ENCODE measurements at places on chromosomes 5 and 9.
A peak's percentile ranks its signal among the peaks of the same experiment; 100 is the strongest.

DNA sequence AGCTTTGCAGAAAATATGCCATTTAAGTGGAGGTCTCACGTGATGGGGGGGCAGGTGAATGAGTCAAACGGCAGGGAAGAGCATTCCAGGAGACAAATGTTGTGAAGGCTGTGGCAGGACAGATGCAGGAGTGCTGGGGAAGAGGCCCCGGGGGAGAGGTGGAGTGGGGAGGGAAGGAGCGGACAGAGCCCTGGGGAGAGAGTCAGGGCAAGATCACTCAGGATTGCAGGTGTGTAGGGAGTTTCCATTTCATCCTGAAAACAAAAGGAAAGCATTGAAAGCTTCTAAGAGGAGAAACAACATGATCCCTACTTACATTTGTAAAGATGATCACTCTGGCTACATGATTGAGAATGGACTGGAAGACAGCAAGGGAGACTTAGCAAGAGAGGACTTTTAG lies 323.3 kb downstream of the ASTN2 start:
- no peak for DNase-seq

GRCh38 chr9:31084350-31084749 lies 1300.1 kb upstream of the ACO1 start:
- no peak for DNase-seq

GRCh38 chr5:74686962-74687751 lies 2.1 kb downstream of the HEXB start:
- DNase-seq, result peak; percentile 68

DNA sequence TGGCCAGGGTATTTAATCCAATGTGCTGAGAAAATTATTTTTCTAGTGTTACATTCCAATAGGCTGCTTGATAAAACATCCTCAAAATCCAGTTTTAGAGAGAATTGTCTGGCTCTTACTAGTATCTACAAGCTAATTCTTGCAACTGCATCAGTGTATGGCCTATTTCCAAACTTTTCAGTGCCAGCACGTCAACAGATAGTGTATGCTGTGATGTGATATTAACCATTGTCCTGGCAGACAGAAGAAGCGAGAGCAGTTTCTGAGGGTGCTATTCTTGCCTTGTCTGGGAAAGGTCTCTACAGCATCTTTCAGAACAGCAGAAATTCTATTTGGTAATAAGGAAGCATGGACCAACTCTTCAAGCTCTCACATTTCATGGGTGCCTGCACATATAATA lies 174.2 kb upstream of the CDH12 start:
- no peak for DNase-seq
